WTC11 (cell line): ENCODE measurements at places on chromosomes 13 and 19. TPM values are rescaled to one million over a fixed set of nuclear protein-coding genes. Genes with fewer than 3 reads are reported as not detected.

GRCh38 chr13:97395447-97396136 is 38.4 kb upstream of the RAP2A start:
- no peak for DNase-seq
- no peaks in the 10 kb centered on the region for H3K27me3 ChIP-seq
- H3K4me1 ChIP-seq: no peaks in the 10 kb centered on the region
- no peak overlapping the region for H3K27ac ChIP-seq
- H3K36me3 ChIP-seq: no peaks in the 10 kb centered on the region

DNA sequence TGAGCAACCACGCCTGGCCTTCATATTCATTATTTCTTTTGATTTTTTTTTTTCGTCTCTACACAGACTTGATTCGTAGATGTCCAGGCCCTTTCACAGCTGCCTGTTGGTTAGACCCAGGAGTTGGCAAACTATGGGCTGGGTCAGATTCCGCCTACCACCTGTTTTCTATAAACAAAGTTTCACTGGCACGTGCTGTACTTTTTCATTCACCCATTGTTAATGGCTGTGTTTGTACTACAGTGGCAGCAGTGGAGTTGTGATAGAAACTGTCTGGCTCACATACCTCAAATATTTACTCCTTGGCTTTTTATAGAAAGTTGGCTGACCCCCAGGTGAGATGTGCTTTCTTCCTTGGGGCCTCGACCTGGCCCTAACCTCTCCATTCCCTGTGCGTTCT is 72.9 kb upstream of the TEX29 start:
- no peaks in the 10 kb centered on the region for H3K27me3 ChIP-seq
- H3K36me3 ChIP-seq: peaks cover 36% of the 10 kb centered on the region
- H3K27ac ChIP-seq: no peak overlapping the region; the same call in 1 of the 2 replicates
- H3K4me1 ChIP-seq: peaks cover 2% of the 10 kb centered on the region; the same call in 1 of the 2 replicates

DNA sequence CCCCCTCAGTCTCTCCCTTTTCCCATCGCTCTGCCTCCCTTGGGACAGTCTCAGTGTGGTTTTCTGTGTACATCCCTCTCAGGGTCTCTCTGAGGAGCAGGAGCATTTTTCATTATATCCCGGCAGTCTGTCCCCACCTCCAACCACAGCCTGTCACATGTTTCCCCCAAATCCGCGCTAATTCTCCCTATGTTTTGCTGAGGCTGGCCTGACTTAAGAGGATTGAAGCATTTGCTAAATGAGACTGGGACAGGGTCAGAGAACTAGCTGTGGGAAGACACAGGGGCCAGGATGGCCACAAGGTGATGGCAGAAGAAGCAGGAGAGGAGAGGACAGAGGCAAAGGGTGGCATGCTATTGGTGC is 5.5 kb downstream of the TPRX1 start:
- H3K36me3 ChIP-seq: peaks cover 3% of the 10 kb centered on the region; the same call in 1 of the 2 replicates
- no peaks in the 10 kb centered on the region for H3K4me1 ChIP-seq
- H3K4me3 ChIP-seq: no peak overlapping the region
- H3K27ac ChIP-seq: no peak overlapping the region
- DNase-seq: no peak
- H3K27me3 ChIP-seq: no peaks in the 10 kb centered on the region

- no peaks in the 10 kb centered on the region for H3K4me1 ChIP-seq
- no peak overlapping the region for H3K27ac ChIP-seq
- H3K4me3 ChIP-seq: no peak overlapping the region
- DNase-seq: no peak
- H3K27me3 ChIP-seq: no peaks in the 10 kb centered on the region
Observed at GRCh38 chr19:58492265-58492664, 16.1 kb downstream of the ZNF446 start.

DNA sequence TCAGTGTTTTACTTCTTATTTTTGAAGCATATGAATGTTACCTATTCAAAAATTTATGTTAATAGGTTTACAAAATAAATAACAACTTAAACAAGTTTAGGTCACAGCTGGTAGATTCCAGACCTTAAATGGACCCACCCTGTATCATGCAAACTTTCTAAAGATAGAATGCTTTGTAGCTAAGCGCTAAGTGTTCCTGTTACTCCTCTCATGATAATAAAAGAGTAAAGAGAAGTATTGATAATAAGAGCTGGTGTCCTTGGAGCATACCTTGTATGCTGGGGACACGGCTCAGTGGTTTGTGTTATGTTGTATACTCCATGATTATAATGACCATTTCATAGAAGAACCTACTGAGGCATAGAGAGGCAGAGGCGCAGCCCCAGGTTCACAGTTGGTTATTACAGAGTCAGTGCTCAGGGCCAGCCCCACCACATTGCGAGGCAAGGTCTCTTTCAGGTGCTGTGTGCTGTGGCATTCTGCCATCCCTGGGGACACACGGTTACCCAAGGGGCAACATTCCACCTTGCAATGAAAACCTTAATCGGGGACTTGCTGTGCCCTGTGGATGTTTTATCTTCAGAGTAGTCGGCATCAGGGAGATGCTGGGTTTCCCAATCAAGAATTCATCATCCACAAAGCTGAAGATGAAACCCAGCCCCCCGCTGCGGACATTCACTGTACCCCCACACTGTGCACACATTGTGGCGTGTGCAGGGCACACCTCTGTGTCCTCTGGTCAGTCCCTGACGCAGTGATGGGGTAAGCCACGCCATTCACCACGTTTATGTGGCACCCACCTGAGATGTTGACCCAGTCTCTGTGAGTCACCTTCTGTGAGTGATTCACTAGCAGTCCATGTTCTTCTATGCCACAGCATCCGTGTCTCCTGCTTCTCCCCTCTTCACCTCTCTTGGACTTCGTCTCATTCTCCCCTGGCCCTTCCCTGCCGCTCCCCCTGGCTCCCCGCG is 186.7 kb downstream of the COL4A1 start:
- peaks cover 14% of the 10 kb centered on the region for H3K27me3 ChIP-seq
- no peak for DNase-seq
- no peak overlapping the region for H3K4me3 ChIP-seq
- H3K36me3 ChIP-seq: no peaks in the 10 kb centered on the region

DNA sequence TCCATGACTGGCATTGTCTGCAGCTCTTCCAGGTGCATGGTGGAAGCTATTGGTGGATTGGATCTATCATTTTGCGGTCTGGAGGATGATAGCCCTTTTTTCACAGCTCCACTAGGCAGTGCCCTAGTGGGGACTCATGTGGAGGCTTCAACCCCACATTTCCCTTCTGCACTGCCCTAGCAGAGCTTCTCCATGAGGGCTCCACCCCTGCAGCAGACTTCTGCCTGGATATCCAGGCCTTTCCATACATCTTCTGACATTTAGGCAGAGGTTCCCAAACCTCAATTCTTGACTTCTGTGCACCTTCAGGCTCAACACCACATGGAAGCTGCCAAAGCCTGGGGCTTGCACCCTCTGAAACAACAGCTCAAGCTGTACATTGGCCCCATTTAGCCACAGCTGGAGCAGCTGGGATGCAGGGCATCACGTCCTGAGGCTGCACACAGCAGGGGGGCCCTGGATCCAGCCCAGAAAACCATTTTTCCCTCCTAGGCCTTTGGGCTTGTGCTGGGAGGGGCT is 800.2 kb upstream of the MIR17HG start:
- H3K4me3 ChIP-seq: no peak overlapping the region
- no peak for DNase-seq
- H3K27me3 ChIP-seq: no peaks in the 10 kb centered on the region
- H3K27ac ChIP-seq: no peak overlapping the region
- no peaks in the 10 kb centered on the region for H3K4me1 ChIP-seq
- H3K36me3 ChIP-seq: peaks cover 32% of the 10 kb centered on the region

The TNFRSF19 gene
- total RNA-seq: 0.20 to 0.27 TPM (median 0.23 TPM) in 3 replicates

The SYCN gene
- 0.37 to 1.1 TPM (median 0.77 TPM) in 3 replicates for total RNA-seq

The SCN1B gene
- 4.4 to 8.0 TPM (median 4.8 TPM) in 3 replicates for total RNA-seq

The AMER2 gene
- total RNA-seq: 0.18 to 0.48 TPM (median 0.27 TPM) in 3 replicates

The TRPC4 gene
- total RNA-seq: 4.2 to 8.0 TPM (median 5.0 TPM) in 3 replicates

The FUT6 gene
- not detected in 3 replicates for total RNA-seq

The ZNF793 gene
- total RNA-seq: 14.7 to 16.3 TPM (median 15.0 TPM) in 3 replicates
